Activated CD8-positive, alpha-beta memory T cell treated with anti-CD3 and anti-CD28 coated beads, Interleukin-2, amount 50 U/mL, for 48 hours (primary cell): ENCODE measurements at places on chromosomes 7 and 10.

DNA sequence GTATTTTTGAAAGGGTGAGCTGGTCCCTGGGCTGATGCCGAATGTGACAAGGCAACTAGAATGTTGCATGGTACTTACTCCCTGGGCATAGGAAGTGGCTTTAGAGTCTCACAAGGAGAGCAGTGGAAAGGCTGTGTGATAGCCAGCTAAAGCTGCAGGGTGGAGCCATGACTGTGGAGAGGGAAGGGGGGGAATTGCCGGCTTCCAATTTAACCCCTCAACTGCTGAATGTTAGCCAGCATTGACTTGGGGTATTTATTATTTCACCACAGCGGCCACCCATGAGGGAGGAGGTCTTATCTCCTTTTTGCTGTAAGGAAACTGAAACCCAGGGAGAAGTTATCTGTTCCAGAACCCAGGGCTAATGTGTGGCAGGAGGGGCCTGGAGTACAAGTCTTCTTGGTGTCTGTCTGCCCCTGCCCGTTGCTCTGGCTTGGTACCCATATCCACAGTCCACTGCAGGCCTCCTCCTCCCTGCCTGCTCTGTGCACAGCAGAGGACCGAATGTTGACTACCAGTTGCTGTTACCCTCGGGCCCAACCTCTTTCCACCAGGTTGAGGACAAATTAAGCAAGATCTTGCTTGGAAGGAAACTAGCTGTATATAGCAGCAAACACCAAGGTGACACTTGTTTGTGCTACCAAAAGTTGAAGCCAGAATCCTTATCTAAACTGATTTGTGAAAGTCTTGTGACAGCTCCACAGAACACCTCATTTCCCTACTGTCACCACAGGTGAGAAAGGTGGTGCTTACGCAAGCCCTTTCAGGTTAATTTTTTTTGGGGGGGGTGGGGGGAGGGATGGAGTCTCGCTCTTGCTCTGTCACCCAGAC is 37.6 kb downstream of the WBP1L start:
- no peak for DNase-seq

- DNase-seq: no peak
Observed at GRCh38 chr7:88121335-88121734, 98.5 kb downstream of the SRI start.

- DNase-seq: no peak
Observed at GRCh38 chr7:134892963-134893362, 93.3 kb upstream of the AGBL3 start.

GRCh38 chr7:44057849-44058758 is 7.3 kb downstream of the PGAM2 start:
- no peak for DNase-seq
